Brain microvascular endothelial cell (primary cell): ENCODE measurements at places on chromosomes 5 and 9.

- DNase-seq: no peak
Measured at GRCh38 chr9:1959371-1959770, 55.8 kb upstream of the SMARCA2 start.

DNA sequence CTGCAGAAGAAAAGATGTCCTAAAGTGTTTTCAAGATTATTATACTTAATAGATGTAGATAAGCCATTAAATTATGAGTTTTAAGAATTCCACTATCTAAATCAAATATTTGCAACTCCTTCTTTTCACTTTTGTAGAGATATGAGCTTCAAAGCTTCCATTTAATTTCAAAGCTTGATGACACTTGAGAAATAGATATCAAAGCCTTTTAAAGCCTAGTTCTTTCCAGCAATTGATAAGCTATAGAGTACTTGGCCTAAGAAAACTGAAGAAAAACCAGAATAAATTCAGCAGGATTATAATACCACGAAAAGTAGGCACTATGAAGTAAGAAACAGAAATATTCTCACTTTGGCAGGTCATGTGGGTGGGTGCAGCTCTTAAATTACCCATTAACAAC, 1.7 kb downstream of the TNFSF8 start:
- DNase-seq: no peak

DNA sequence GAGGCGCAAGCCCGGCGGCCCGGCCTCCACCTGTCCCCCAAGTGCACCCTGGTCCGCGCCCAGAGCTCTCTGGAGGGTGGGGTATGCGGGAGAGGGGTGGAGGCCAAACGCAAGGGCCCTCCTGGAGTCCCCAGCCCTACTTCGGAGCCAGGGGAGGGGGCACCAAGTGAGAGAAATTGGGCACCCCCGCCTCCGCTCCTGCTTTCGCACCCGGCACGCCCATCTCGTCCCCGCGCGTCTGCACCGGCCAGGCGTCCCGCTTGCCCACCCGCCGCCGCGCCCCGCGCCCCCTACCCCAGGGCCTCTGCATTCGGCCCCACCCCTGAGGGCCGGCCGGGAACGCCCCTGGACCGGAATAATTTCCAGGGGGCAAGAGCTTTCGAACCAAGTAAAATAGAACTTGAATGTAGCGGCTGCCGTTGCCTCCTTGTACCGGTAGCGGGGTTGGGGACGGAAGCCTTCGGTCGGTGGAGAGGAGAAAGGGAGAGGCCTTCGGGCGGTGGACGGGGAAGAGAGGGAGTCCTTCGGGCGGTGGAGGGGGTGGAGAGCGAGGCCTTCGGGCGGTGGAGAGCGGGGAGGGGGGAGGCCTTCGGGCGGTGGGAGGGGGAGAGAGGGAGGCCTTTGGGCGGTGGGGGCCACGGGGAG, 694 bp upstream of the PHPT1 start:
- no peak for DNase-seq

GRCh38 chr5:143134900-143135299, 268.6 kb downstream of the NR3C1 start:
- DNase-seq: no peak

DNA sequence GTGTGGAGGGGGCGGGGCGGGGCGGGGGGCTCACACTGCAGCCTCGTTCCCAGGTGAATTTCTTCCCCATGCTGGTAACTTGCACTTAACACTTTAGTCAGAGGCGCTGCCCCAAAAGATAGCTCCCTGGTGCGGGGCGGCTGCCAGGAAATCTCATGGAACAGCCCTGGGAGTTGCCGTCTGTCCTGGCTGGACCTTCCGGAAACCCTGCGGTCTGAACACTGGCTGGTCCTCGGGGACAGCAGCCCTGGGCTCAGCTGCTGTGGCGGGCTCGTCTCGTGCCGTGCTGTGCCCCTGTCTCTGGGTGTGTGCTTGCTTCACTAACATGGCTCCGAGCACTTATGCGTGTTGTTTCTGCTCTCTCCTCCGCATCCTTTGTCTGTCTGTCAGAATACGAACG, 25.8 kb downstream of the PTGES2 start:
- DNase-seq: no peak

DNA sequence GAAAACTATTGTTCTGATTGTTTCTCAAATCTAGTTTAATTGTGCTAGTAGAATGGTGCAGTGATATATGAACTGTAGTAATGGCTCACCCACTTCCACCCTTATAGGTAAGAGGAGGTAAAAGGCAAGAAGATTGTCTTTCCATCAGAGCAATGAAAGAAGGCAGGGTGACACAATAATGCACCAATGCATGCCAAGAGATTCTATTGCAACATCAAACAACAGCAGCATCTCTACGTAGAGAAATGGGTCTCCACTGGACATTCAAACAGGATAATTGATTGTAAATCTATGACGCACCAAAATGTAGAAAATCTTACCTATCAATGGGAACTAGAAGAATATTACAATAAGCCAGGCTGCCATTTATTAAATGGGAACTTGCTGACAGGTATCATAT, 107.0 kb upstream of the ISL1 start:
- DNase-seq: no peak
